Glutamatergic neuron (in vitro differentiated cells): ENCODE measurements at places on chromosomes 7 and 10. TPM values are rescaled to one million over a fixed set of nuclear protein-coding genes. Genes with fewer than 3 reads are reported as not detected.

DNA sequence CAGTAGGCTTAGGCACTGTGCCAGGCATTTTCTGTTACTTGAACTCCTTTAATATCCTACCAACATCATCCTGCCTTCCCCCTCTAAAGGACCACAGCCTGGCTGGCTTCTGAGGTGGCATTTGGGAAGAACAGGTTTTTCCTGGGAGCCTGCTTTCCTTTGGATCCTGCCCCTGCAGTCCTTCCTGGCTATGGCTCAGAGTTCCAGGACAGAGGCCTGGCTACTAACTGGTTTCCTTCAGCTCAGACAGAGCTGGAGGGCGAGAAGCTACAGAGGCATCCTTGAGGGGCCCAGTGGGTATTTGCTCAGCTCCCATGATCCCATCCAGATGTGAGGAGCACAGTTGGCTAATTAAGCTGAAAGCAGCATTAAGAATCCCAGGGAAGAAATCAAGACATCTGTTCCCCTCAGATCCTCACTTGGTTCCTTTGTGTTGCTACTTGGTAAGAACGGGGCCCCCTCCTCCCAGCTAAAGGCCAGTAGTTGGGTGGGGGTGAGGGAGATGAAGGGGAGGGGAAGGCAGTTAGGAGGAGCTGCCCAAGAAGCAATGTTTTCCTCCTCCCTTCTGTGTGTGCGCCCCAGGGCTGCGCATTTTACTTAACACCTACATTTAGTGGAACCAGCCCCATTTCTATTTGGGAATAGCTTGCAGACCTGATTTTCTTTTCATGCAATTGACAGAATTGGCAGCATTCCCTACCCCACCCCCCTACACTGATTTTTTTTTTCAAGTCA lies 142.6 kb upstream of the SORCS3 start:
- H3K4me3 ChIP-seq: no peak overlapping the region
- H3K4me1 ChIP-seq: peaks cover 6% of the 10 kb centered on the region
- H3K27me3 ChIP-seq: peaks cover 2% of the 10 kb centered on the region
- no peak for DNase-seq
- H3K27ac ChIP-seq: peak overlapping the region; percentile 28

ABCB1 gene
- total RNA-seq: 0.78 TPM

DNA sequence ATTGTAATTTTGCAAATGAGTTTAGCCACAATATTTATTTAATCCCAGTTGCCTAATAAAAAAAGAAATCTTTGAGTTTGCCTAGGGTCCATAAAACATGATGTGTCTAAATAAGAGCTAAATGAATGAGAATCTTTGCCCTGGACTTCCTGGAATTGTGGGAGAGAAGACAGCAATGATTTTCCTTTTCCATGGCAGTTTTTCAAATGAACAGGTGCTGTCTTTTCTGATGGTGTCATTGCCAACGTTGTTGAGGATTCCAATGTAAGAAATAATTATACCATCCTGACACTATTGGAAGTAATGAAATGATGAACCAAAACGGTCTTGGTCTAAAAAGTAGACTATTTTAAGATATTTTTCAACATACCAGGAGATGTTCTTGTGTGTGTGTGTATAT lies 984.7 kb upstream of the CELF2 start:
- no peak for DNase-seq
- H3K27me3 ChIP-seq: no peaks in the 10 kb centered on the region
- H3K36me3 ChIP-seq: no peaks in the 10 kb centered on the region
- H3K27ac ChIP-seq: no peak overlapping the region
- H3K4me1 ChIP-seq: no peaks in the 10 kb centered on the region

- peaks cover 6% of the 10 kb centered on the region for H3K27me3 ChIP-seq
- H3K4me1 ChIP-seq: no peaks in the 10 kb centered on the region
- no peak for DNase-seq
- no peak overlapping the region for H3K4me3 ChIP-seq
- H3K27ac ChIP-seq: no peak overlapping the region
- H3K36me3 ChIP-seq: peaks cover 12% of the 10 kb centered on the region
Observed at GRCh38 chr10:43998021-43998809, 349.5 kb upstream of the ZNF32 start.

KLF6 gene
- total RNA-seq: 88.6 TPM
